ENCODE measurements at places on chromosomes 11 and 22.
A peak's percentile ranks its signal among the peaks of the same experiment; 100 is the strongest.

- peak; percentile 56 for DNase-seq
Observed at GRCh38 chr11:85822814-85823213, 11.9 kb upstream of the SYTL2 start.

GRCh38 chr11:16791191-16791961, 52.9 kb downstream of the C11orf58 start:
- DNase-seq, result peak; percentile 93

DNA sequence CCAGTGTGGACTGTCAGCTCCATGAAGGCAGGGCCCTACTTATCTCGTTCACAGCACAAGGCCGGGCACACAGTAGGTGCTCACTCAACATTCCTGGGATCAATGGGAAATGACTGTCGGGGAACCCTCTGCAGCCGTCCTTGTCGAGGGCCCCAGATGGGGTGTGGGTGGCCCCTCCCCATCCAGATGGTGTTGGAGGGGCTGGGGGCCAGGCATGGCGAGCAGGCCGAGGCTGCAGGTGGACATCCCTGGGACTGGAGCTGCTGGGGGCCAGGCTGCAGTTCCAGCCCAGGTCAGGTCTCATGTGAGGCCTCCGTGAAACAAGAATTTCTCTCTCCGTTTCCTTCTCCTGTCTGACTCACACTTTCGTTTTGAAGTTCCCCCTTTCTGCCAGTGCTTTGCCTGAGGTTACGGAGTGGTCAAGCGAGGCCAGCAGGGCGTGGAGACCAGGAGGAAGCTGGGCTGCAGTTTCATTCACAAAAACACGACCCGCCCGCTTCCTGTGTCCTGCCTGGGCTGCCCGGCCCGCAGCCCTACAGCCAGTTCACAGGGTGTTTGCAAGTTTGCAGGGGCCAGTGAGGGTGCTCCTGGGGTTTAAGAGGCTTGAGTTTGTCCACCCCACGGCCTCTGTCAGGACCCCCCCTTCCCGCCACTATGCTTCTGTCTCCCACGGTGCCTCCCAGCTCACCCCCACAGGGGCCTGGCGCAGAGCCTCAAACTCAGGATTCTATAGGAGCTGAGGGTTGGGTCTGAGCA, 4.5 kb downstream of the MYEOV start:
- DNase-seq, result peak; percentile 49

DNA sequence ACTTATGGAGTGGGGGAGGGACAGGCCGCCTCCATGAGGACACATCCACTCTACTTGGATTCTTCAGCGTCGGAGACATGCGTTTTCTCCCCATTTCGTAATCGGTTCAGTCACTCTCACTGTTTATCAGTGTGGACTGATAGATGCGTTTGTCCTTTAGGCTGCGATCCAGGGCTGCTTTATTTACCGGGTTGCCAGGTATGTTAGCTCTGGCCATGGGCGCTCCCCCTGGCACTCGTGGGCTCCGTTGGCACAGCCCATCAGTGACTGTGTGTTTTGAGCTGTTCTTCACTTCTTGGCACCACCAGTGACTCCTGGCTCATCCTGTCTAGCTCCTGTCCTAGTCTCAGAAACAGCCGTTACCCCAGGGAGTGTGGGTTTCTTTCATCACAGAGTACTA, 1203.3 kb downstream of the BRD1 start:
- DNase-seq, result no peak

- no peak for DNase-seq
Observed at GRCh38 chr11:1510928-1511327, 24.3 kb upstream of the MOB2 start.

DNA sequence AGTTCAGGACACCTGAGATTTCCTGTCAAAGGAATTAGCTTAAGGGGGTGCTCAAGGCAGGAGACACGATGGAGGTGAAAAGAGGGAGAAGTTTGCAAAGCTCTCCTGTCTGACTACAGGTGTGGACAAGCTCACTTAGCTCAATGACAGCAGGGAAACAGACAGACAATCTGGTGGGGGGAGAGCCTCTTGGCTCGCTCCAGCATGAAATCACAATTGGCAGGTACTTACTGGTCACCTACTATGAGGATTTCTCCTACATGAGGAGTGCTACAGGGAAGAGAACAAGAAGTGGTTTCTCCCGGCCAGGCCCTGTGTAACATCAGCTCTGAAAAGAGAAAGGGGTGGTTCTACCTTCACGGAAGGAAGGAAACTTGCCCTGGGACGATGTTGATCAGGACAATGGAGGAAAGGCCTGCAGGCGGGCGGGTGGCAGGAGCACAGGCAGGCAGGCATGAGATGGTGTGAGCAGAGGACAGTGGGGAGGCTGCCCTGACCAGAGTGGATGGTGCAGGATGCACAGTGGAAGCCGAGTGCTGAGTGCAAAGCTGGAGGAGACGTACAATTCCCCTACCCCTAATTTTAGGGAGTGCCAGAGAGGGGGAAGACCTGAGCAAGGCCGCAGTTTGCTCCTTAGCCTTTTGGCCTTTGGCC, 57.9 kb upstream of the CRTAM start:
- DNase-seq, result no peak

- no peak for DNase-seq
Observed at GRCh38 chr11:124752471-124753102, 532 bp upstream of the VSIG2 start.

DNA sequence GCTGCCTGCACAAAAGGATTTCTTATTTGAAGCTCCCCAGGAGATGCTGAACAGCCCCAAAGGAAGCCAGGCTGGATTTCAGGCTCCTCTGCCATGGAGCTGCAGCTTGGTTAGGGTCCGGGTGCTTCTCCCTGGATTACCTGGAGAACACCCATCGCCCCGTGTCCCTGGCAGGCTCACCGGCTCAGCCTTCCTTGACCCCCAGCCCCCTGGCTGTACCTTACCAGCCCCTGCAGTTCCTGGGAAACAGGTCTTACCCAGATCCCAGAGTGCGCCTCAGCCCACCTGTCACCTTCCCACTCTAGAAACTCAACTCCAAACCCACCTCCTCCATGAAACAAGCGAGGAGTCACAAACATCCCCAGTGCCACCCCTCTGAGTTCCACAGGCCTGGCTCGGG, 45.3 kb upstream of the CD5 start:
- DNase-seq, result no peak

DNA sequence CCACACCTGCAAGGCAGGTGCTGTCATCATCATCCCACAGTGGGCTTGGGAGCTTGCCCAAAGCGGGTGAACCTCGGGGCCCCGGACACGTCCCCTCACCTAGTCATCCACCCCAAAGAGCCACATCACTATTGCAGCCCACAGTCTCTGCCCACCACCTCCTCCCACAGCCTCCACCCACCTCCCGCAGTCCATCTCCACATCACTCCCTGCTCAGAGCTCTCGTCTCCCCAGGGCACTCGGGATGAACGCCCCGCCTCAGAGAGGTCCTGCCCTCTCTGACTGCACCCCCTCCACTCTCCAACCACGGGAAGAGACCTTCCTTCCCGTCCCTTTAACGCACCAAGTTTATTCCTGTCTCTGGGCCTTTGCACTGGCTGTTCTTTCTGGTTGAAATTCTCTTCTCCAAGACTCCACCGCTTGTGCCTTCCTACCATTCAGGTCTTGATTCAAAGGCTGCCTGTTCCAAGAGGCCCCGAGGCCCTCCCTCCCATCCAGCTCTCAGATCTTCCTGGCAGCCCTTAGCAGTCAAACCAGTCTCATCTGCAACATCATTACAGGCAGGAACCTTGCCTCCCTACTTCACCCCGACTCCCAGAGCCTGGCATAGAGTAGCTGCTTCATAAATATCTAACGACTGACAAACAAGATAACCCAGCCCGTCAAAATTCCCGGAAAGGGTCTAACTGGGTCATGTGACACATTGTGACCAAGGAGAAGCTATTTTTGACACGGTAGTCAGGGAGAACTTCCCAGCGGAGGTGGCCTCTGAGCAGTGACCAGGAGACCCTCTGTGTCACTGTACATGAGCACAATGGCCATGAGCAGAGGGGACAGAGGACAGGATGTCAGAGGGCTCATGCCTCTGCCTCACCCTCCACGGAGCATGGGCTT, 11.1 kb downstream of the KCNJ4 start:
- no peak for DNase-seq

GRCh38 chr11:93591247-93591898, 48.2 kb upstream of the SMCO4 start:
- DNase-seq, result peak; percentile 10

- DNase-seq, result no peak
Observed at GRCh38 chr22:44665115-44665514, 36.9 kb upstream of the PRR5 start.

DNA sequence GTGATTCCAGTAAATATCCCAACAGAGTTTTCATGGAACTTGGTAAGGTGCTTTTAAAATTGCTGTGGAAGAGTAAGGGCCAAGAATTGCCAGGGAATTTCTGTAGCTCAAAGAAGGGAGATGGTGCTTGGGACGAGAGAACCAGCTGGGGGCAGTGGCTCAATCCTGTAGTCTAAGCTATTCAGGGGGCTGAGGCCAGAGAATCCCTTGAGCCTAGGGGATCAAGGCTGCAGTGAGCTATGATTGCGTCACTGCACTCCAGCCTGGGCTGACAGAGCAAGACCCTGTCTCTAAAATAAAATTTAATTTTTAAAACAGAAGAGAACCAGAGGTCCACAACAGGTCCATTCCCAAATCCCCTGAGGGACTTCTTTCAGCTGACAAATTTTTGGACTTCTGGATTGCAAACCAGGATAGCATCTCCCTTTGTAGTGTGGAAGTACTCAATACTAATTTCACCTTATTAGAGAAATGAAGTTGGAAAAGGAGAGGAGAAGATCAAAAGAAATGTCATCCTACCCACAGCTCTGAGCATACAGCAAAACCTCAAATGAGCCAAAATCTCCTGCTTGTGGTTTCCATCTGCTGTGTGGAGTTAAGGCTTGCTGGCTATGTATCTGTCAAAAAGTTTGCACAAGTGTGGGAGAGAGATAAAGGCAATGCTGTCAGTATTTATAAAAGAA, 59.2 kb upstream of the CLPB start:
- no peak for DNase-seq

DNA sequence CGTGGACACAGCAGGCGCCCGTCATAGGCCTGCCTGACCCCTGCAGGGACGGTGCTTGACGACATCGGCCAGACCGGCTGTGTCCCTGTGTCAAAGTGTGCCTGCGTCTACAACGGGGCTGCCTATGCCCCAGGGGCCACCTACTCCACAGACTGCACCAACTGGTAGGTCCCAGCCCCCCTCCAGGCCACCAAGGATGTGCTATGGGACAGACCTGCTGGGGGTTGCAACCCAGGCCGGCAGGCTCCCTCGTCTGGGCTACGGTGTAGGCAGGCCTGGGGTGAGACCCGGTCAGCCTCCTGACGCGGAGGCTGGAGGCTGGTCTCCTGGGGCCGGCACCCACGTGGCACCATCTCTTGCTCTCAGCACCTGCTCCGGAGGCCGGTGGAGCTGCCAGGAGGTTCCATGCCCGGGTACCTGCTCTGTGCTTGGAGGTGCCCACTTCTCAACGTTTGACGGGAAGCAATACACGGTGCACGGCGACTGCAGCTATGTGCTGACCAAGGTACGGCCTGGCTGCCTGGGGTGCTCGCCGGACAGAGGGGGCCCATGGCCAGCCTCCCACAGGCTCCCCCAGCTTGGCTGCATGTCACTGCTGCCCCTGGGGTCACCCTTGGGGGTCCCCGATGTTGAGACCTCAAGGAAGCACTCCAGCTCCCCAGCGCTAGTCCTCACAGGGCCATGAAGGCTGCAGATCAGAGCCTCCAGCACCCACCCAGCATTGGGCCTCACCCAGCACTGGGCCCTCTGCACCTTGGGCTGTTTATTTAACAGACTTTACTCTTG, 7.7 kb downstream of the MUC5AC start:
- DNase-seq, result no peak

DNA sequence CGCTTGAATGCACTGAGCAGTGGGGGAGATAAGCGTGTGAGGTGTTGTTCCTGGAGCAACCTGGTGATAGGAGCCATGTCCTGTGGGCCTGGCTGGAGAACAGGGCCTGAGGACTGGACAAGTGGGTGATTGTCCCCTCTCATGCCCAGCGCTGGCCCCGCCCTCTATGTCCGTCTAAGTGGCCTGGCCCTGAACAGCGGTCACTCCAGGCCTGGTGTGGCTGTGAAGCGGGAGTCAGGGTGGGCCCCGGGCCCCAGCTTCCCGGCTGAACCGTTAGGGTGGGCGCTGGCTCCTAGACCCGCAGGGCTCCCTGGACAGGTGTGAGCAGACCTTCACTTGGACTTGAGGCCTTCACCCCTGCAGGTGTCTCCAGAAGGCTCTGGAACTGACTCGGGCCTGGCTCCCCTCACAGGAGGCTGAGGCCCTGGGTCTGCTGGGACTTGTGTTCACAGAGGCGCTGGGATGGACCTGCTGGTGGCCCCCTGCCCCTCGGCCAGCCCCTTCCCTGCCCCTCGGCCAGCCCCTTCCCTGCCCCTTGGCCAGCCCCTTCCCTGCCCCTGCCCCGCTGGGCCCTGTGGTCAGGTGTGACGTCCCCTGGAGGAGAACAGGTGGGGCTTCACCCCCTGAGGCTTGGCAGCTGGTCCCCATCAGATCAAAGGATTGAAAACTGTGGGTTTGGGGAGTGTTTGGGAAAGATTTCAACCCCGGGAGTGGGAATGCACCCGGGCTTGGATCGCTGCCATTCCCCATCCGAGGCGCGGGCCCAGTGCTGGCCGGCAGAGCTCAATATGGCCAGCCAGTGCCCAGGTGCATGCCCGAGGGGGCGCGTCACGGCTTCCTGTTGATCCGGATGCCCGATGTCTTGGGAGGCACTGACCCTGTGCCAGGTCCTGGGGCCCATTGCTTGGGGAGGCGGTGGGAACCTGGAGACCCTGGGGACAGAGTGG, 3.2 kb upstream of the MUC6 start:
- DNase-seq, result no peak

DNA sequence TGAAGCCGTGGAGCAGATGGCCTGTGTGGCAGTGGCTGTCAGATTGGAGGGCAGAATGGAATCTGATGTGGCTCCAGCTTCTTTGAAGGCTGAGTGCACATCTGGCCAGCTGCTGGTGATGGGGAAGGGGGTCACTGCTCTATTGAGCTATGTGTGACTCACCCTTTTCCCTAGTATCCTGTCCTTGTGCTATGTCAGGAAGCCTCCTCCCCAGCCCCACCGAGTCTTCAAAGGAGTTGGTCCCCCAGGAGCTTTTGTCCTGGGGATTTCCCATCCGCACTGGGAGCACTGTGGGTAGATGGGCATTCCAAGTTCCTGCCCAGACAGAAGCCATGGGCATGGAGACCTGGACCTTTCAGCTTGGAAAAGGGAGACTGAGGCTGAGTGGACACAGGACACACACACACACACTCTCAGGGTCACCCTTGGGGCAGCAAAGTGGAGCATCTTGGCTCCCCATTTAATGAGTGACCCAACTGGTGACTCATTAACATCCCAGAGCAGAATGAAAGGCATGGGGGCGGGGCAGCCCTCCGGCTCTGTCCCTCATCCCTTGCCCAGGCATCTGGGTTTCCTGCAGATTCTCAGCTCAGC, 3.3 kb downstream of the SERPINH1 start:
- peak; percentile 81 for DNase-seq
